NCI-H460 (cell line): ENCODE measurements at places on chromosomes 1 and 21. TPM values are rescaled to one million over a fixed set of nuclear protein-coding genes. Genes with fewer than 3 reads are reported as not detected.

ANKRD34A gene
- total RNA-seq, result 1.2 and 1.6 TPM in 2 replicates

DIO1 gene
- total RNA-seq, result not detected in 2 replicates

OPRD1 gene
- not detected in 2 replicates for total RNA-seq

COG2 gene
- 49.8 and 52.6 TPM in 2 replicates for total RNA-seq

SLC39A1 gene
- total RNA-seq, result 123 and 133 TPM in 2 replicates

MATN1 gene
- total RNA-seq, result 0.09 and 0.30 TPM in 2 replicates

PSMB4 gene
- 641 and 758 TPM in 2 replicates for total RNA-seq

HORMAD1 gene
- 10.2 and 14.6 TPM in 2 replicates for total RNA-seq

TMPRSS3 gene
- 0.05 and 0.17 TPM in 2 replicates for total RNA-seq

NTRK1 gene
- 5.5 and 6.0 TPM in 2 replicates for total RNA-seq

IVL gene
- total RNA-seq, result not detected in 2 replicates

KCNE2 gene
- total RNA-seq, result not detected in 2 replicates

OR2T4 gene
- not detected in 2 replicates for total RNA-seq

RNU1-2 gene
- total RNA-seq, result under 0.01 TPM in 2 replicates

BEST4 gene
- not detected in 2 replicates for total RNA-seq

MCOLN3 gene
- total RNA-seq, result 0.49 and 0.67 TPM in 2 replicates

ELAPOR1 gene
- total RNA-seq, result 0.12 and 0.23 TPM in 2 replicates

ZP4 gene
- total RNA-seq, result not detected in 2 replicates

SYT6 gene
- not detected in 2 replicates for total RNA-seq

LCE3D gene
- not detected in 2 replicates for total RNA-seq

HTR6 gene
- 0.12 TPM in 1 of 2 replicates, not detected in the other for total RNA-seq

CFHR2 gene
- not detected in 2 replicates for total RNA-seq

IFNAR1 gene
- 7.6 and 11.0 TPM in 2 replicates for total RNA-seq

PYHIN1 gene
- not detected in 2 replicates for total RNA-seq

LHX8 gene
- total RNA-seq, result not detected in 2 replicates

RASSF5 gene
- 0.06 and 0.17 TPM in 2 replicates for total RNA-seq

KIRREL1 gene
- total RNA-seq, result 48.7 and 51.1 TPM in 2 replicates

GOLT1A gene
- not detected in 2 replicates for total RNA-seq

HSD3B1 gene
- not detected in 2 replicates for total RNA-seq

ADAMTS1 gene
- total RNA-seq, result 14.8 and 16.0 TPM in 2 replicates

S100A14 gene
- not detected in 2 replicates for total RNA-seq

CFHR1 gene
- total RNA-seq, result 0.55 and 1.3 TPM in 2 replicates

PGBD2 gene
- total RNA-seq, result 4.1 and 7.5 TPM in 2 replicates

APOBEC4 gene
- not detected in 2 replicates for total RNA-seq

CLDN8 gene
- not detected in 2 replicates for total RNA-seq

SMPDL3B gene
- total RNA-seq, result 0.94 and 0.98 TPM in 2 replicates

FAAP20 gene
- total RNA-seq, result 29.1 and 39.3 TPM in 2 replicates

TEDDM1 gene
- not detected in 2 replicates for total RNA-seq
